NCI-H1417 treated with DMSO at 0.1 percent for 48 hours (cell line): ENCODE measurements at places on chromosomes 4 and X.

DNA sequence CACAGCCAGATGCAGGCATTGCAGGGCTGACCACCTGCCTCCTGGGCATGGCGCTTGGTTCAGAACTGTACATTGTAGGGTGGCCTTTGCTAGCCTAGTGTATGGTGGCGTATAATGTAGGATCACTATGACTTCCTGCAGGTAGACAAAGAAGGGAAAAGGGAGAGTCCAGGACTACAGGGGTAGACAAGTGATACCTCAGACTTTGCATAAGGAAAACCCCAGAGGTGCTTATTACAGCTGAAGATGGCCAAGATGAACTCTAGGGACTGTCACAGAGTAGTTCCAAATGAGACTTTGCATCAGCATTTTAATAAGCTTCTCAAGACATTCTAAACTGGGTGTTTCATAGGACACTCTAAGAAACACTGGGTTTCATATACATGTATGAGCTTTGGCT, 116.4 kb upstream of the PUDP start:
- DNase-seq, result no peak

DNA sequence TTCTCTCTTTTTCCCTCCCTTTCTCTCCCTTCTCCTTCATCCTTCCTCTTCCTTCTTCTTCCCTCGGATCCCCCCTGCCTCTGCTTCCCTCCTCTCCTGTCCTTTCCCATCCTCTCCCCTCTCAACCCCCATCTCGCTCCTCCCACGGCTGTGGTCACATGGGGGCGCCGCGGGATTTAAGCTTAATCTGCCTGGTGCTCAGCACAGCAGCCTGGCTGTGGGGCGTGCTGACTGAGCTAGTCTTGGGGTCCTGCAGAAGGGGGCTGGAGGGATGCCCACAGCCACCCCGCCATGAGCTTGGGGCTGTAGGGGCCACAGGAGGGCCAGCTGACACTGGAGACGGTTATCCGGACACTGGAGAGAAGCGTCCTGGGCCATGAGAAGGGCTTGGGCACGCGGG, 10.7 kb downstream of the SMIM10L2A start:
- DNase-seq, result no peak

DNA sequence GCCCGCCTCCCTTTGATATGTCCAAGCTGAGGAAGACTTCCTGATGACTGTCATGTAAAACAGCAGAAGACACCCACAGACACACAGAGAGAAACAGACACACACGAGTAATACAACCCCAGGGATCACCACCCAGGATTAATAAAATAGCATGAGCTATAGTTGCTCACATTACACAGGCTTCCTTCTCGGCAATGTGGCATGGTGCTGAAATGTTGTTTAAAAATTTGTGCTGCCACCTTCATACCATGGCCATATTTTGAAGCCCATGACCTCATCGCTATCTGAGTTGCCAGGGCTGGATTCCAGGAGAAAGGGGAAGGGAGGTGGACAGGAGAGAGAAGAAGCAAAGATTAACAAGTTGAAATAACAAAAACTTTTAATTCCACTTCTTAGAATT, 111.7 kb downstream of the SYNPO2 start:
- no peak for DNase-seq

- DNase-seq, result no peak
Observed at GRCh38 chr4:54548098-54548620, 109.6 kb upstream of the KIT start.

DNA sequence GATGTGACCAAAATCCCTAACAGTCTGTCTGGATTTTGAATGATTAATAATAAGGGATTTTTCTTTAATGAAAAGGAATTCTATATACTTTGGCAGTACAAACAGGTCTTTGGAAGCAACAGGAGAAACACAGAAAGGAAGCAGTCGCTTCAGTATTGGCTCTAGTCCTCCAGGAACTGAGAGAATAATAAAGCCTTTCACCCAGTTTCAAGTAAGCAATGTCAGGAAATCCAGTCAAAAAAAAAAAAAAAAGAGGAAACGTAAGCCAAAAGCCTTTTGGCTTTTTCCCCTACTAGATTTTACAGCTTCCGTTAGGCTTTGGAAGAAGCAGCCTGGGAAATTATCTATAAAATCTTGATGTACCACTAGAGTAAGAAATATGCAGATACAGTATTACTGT, 61.7 kb upstream of the HDAC8 start:
- DNase-seq, result no peak

- no peak for DNase-seq
Observed at GRCh38 chrX:121103381-121103780, 56.0 kb downstream of the GLUD2 start.

- DNase-seq, result no peak
Observed at GRCh38 chr4:80540785-80541469, 205.4 kb downstream of the CFAP299 start.

GRCh38 chrX:117002981-117003380, 540.2 kb upstream of the CT83 start:
- DNase-seq, result no peak

- DNase-seq, result no peak
Observed at GRCh38 chrX:75107863-75108509, 48.1 kb downstream of the ABCB7 start.
